ENCODE measurements at places on chromosomes 5 and 9. TPM values are rescaled to one million over a fixed set of nuclear protein-coding genes. Genes with fewer than 3 reads are reported as not detected.

GRCh38 chr9:110874963-110875674, 163.2 kb downstream of the LPAR1 start:
- no peak for DNase-seq

- DNase-seq = no peak
Measured at GRCh38 chr5:132799392-132799791, 13.7 kb upstream of the SOWAHA start.

GRCh38 chr5:158759283-158759682, 340.4 kb downstream of the EBF1 start:
- DNase-seq = no peak

- DNase-seq = no peak
Measured at GRCh38 chr9:111938427-111938800, 41.8 kb downstream of the UGCG start.

GRCh38 chr5:9927521-9927997, 297.4 kb upstream of the TAS2R1 start:
- no peak for DNase-seq

Gene GABRA1
- not detected for total RNA-seq

Gene CMYA5
- total RNA-seq = 0.08 TPM

Gene WDR38
- not detected for total RNA-seq

Gene ZMYND19
- total RNA-seq = 78.4 TPM
